ENCODE measurements at places on chromosomes 4 and X.
A peak's percentile ranks its signal among the peaks of the same experiment; 100 is the strongest.

DNA sequence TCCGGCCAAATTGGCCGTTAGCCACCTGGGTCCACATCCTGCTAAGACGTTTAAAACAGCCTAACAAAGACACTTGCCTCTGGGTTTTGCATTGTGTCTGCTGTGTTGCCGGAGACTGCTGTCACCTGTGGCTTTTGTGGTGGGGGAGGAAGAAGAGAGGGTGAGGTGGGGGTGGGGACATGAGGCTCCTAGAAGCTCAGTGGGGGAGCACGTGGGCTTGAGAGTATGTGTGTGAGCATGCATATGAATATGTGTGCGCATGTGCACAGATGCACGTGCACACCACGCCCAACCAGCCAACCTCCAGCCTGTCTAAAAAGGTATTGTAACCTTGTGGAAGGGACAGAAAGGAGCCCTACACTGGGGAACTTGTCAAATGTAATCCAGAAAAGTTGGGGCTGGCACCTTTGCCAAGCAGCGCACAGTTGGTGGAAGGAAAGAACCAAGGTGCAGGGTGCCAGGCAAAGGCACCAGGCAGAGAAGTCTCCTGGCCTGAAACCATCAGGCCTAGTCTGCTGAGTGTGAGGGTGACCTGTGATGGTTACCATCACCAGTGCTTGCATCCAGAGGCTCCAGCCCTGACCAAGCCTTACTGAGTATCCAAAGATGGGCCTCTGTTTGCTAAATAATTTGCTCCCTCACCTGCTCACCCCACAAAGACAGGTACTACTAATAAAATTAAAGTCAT is 10.1 kb upstream of the SASH3 start:
- no peak for DNase-seq

DNA sequence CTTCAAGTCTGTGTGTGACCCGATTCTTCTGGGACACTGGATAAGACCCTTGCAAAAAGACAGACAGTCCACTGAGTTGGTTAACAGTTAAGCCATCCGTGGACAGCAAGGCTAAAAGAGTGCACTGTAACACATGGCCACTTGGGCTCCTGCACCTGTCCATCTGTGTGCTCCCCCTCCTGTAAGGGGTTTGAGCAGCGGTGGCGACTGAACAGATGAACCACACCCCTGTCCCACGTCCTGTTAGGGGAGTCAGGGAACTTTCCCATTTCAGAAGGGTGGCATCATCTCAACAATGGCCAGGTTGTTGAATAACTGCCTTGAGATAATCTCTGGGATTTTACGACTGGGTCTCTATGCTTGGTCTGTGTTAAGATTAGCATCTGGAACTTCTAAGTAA is 178.6 kb downstream of the GRXCR1 start:
- DNase-seq: no peak

GRCh38 chrX:110008011-110008635 is 5.2 kb downstream of the TMEM164 start:
- DNase-seq: no peak

DNA sequence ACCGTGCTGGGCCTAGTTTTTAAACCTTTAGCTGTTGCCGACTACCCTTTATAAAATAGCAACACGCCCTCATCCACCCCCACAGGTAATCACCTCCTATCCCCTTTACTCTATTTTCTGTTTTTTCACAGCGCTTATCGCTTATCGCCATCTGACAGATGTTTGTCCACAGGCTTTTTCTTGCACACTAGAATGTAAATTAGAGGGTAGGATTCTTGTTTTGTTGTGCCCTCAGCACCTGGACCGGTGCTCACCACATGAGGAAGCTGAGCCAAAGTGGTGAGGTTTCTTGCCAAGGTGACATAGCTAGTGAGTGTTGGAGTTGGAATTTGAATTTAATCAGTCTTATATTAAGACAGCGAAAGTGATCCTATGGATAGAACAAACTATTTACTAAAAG is 2.9 kb upstream of the RBBP7 start:
- no peak for DNase-seq

DNA sequence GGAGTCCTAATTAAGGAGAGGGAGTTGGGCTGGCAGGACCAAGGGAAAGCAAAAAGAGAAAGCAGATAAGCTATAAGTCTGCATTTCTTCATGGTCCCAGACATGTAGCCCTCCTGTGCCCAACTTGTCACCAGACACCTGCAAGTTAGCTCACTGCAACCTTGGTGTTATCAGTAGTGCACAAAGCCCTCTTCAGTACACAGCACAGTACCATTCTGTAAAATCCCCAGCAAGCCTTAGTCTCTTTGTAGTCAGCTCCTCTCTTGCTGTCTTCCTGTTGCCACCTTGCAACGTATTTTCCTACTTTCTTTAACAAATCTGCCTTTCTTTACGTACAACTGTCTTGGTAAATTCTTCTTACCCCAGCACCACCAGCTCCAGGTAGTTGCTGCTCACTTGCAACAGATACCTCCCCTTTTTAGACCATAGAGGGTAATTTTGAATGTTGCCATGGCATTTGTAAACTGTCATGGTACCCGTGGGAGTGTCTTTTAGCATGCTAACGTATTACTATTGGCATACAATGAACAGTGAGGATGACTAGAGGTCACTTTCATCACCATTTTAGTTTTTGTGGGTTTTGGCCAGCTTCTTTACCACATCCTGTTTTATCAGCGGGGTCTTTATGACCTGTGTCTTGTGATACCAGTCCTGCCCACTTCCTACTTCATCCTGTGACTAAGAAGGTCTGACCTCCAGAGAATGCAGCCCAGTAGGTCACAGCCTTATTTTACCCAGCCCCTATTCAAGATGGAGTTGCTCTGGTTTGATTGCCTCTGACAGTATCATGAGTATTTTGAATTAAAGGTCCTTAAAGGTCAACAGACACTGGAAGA is 28.3 kb upstream of the AP1S2 start:
- no peak for DNase-seq

GRCh38 chrX:46912098-46912602 is at the start of gene JADE3:
TSS of gene JADE3 (plus strand) at chrX:46912421. CDS start at chrX:46984895, 72,474 bp downstream.
- peak; percentile 67 for DNase-seq

DNA sequence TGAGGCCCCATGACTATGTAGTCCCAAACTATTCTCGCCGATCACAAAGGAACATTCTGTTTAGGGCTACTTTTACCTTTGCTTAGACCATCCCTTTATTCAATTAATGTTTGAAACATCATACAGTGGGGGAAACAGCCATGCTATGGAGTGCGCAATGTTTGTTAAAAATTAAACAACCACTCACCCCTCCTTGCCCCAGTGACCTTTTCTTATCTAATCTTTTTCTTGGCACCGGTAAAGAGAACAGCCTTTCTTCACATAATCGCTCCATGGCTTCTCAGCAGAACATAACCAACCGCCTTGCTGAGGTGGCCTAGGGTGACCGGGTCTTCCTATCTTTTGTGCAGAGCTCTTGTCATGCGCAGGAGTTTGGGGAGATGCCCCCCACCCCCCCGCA is 152.6 kb downstream of the VCX3A start:
- no peak for DNase-seq

GRCh38 chr4:57043347-57044251 is 64.9 kb downstream of the POLR2B start:
- no peak for DNase-seq

GRCh38 chr4:34250562-34250961 is 1993.8 kb downstream of the ARAP2 start:
- DNase-seq: no peak

DNA sequence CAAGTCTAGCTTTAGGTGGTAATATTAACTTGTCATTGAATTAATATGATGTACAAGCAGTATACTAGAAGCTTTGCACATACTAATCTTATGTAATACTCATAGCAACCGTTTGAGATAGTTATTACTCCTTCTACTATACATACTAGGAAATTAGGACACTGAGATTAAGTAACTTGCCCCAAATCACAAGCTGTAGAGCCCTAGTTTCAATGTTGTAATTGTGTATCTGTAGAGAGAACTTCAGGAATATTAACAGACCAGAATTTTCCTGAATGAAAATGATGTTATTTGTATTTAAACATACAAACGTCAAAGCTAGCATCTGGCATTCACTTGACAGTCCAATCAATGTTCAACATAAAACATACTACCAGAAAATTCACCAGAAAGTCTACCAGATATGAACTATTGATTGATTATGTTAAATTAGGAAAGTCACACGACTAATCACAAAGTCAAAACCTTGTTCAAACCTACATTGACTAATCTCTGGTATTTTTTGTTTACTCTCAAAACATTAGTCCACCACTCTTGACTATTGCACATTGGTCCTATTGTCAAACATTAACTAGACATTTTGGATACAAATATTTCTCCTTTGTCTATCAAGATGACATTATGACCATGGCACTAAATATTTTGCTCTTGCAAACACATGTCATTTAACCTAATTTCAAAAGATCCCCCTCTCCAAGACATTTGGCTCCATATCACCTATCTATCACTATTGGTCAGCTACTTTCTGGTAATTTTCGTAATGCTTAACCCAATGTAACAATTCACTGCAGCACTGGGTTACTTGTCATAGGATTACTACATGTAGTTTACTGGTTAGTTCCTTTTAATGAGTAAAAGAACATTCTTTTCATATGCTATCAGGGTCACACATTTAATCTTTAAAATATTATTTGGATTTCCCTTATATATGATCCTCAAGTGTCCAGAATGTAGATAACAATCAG is 100.7 kb downstream of the GPC3 start:
- no peak for DNase-seq

DNA sequence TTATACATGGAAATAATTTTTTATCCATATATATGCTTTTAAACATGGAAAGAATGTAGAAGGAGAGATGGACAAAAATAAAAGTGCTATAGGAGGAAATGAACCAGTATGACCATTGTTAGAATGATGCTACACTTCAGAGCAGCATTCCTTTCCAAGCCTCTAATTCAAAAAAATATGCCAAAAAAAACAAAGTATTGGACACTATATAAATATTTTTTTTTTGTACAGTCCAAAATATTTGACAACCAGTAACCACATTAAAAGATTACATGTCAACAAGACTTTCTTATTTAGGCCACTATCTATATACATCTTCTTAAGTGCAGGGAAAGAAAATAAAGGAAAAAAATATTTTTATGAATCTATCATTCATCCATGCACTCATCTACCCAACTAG is 198.6 kb downstream of the LRBA start:
- no peak for DNase-seq

DNA sequence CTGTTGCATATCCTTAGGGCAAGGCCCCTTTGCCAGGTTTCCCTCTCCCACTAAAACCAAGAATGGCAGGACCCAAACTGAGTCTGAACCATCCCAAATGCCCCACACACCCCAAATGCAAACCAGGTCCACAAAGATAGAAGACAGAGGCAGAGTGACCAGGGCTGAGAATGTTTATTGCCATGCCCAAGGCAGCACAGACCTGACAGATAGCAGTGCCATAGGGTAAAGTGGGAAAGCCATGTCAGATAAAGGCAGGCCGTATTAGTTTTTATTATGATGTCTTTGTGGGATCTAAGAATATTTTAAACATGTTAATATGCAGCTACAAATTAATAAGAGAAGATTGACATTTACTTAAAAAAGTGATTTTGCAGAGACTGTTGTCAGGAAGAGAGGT is 29.6 kb upstream of the MND1 start:
- no peak for DNase-seq

Measured in NCI-H1417 treated with DMSO at 0.1 percent for 48 hours (cell line).